ENCODE measurements at places on chromosomes 12 and 14. TPM values are rescaled to one million over a fixed set of nuclear protein-coding genes. Genes with fewer than 3 reads are reported as not detected.

The KRT77 gene
- total RNA-seq, result not detected

The RFX4 gene
- total RNA-seq, result 0.08 TPM

The PRH2 gene
- total RNA-seq, result not detected

The CFAP54 gene
- total RNA-seq, result 0.64 TPM

DNA sequence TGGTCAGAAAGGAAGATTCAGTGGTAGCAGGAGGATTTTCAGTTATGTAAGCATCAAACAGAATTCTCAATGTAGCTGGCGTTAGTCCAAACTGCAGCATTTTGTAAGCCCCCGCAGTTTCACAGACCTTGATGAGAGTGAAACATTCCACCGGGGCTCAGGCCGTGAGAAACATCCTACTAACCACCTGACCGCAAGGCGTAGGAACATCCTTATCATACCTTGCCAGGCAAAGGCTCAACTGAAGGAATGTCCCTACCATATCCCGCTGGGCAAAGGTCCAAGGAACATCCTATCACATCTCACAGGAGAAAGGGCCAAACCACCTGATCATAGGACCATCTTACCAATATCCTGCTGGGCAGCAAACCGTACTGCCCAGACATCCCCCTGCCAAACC, 624.8 kb upstream of the TMEM132C start:
- DNase-seq, result no peak
